ENCODE measurements at places on chromosomes 5 and 9.

DNA sequence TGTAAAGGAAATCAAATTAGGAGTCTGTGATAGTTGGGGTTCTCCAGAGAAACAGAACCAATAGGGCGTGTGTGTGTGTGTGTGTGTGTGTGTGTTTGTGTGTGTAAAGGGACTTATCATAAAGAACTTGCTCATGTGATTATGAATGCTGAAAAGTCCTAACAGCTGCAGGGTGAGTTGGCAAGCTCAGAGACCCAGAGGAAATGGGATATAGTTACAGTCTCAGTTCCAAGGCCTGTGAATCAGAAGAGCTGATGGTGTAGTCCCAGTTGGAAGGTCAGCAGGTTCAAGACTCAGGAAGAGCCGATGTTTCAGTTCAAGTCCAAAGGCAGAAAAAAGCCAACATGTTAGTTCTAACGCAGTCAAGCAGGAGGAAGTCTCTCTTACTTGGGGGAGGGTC lies 214.2 kb downstream of the ELAVL2 start:
- no peak for DNase-seq

DNA sequence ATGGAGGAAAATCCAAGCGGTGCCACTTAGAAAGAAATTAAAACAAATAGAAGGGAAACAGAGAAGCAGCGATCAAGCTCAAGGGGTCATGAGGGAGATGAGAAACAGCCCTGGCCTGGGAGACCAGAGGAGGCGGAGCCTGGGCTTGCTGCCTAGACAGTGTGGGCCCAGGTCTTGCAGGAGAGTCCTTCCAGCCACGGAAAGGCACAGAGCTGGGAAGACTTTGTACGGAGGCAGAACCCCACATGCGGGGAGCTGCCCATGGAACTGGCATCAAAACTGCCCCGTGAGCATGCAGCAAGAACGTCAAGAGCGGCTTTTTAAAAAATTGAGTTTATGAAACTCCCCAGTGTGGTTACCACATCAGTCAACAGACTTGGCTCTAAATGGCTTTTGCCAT lies 119.4 kb downstream of the IRX1 start:
- no peak for DNase-seq

- no peak for DNase-seq
Observed at GRCh38 chr5:126878634-126879033, 101.7 kb downstream of the LMNB1 start.

DNA sequence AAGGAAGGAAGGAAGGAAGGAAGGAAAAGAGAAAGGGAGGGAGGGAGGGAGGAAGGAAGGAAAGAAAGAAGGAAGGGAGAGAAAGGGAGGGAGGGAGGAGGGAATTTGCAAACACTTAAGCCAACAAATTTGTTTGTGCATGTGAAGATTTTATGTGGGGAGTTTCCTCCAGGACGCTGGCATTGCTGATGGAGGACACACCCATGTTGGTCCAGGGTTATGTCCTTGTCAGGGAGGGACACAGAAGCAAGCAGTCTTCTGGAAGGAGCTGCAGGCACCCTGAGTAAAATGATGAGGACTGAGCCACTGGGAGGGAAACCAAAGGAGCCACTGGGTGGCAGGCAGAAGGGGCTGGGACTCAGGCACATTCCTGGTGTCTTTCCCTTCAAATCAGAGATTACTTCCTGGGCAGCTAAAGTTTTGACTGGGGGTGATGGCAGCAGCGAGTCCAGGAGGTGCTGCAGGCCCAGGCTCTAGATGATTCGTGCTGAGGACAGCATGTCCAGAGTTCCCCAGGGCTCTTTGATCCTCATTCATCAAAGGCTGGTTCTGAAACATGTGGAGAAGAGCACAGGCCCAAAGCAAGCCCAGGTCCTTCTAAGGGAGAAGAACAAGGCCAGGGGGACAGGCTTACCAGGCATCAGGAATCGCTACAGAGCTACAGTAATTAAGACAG lies 109.2 kb downstream of the PAX5 start:
- DNase-seq, result no peak

DNA sequence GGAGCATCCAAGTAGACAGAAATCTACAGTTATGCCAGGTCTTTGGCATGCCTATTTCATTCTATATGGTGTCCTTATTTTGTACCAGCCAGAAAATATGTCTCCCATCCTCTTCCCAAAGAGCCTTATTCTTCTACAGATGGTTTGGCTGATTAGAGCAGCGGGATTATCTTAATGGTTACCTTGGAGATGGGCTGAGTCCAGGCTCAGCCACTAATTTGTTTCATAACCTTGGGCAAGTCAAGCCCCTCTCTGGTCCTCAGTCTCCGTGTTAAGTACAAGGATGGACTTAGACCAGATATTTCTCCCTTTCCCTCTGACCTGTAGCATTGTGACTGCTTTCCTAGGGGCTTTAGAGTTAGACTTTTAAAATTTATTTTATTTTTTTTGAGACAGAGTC lies 11.1 kb upstream of the GLE1 start:
- DNase-seq, result no peak

DNA sequence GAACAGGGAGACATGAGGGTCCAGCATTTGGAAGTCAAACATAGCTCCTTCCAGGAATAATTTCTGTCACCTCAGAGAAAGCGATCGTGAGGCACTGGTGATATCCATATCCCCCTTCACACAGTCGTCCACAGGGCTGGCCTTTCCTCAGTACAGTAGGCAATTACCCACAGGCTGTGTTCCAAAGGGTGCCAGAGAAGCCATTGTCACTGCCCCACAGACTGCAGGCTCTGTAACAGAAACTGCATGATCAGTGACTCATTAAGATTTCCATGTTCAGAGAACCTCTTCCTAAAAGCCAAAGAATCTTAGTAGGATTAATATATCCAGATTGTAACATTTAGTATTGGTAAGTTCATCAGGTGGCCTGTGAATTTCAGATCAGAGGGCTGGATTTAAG lies 127.6 kb downstream of the RPS23 start:
- DNase-seq, result no peak

GRCh38 chr5:35869685-35870277 lies 13.1 kb downstream of the IL7R start:
- no peak for DNase-seq

DNA sequence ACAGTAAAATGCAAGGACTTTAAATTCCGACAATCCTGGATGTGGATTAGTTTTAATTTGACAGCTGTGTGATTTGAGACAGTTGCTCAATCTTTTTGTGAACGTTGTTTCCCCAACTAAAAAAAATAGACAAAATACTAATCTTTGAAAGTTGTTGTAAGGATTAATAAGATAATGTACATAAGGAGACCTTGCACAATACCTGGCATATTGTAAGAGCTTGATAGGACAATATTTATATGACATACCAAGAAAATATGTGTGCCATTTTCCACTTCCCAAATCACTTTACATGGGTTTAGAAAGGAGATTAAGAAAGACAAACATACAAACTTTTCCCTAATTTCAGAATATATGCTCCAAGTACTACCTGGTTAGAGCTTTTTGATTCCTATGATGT lies 25.3 kb downstream of the ARRDC3 start:
- DNase-seq, result no peak

DNA sequence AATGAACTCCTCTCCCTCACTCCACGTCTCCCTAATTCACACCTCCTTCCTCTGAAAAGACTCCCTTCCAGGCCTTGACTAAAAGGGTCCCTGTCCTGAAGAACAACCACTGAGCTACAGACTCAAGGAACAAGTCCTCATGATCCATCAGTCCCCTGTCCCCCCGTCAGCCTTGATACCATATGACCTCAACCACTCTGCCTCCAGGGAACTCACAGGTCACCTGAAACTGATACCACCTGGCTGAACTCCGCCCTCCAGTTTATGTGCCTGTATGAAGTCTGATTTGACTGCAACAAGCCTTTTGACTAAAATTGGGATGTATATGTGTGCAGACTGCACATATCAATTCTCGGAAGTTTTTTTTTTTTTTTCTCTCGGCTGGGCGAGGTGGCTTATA lies 88.7 kb downstream of the UGCG start:
- DNase-seq, result no peak

DNA sequence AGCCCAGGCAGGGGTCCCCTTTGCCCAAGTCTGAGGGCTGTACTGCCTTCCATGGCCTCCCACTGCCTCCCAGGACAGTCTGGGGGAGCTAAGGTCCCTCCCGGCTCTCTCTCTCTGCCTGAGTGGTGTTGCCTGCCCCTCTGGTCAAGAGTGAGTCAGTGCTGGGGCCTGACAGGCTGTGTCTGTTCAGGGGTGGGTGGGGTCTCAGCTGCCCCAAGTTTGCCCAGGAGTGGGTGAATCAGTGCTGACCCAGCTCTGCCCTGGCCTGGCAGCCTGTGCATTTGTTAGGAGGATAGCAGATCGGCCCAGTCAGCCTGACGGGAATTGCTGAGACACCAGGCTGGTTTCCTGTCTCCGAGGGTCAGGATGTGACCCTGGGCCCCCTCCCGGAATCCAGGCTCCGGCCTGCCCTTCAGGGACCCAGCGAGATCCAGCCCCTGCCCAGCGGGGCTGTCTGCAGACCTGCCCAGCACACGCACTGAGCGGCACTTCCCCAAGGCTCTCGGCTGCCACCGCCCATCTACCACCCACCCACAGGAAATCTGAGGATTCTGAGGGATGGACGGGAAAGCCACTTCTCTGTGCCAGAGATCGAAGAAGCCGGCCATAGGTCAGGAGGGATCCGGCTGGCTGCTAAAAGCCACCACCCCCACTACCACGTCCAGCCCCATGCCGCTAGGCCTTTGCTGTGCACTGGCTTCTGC lies 15.9 kb downstream of the ENG start:
- DNase-seq, result no peak

DNA sequence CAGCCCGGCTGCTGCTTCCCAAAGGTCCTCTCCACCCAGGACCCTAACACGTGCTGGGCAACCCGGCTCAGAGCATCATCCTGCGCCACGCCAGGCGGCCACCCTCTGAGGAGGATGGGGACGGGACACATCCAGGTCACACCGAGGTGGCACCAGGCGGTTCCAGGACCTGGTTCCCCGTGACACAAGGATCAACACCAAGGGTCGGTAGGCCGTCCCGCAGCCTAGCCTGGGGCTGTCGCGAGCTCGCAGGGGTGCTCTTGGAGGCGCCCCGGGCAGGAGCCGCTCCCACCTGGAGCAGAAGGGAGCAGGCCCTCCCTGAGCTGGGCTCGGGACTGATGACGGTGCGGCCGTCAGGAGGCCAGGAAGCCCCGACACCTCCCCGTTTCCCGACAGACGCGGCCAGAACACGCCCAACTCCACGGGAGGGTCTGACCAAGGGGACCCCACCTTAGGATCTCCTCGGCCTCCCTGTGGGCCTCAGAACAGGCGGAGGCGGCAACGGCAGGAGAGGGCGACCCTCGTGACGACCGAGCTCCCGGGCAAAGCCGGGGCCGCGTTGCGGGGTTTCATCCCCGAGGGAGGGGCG lies 6.3 kb downstream of the EXD3 start:
- DNase-seq, result no peak

GRCh38 chr9:4097515-4097914 lies 202.4 kb downstream of the GLIS3 start:
- no peak for DNase-seq

DNA sequence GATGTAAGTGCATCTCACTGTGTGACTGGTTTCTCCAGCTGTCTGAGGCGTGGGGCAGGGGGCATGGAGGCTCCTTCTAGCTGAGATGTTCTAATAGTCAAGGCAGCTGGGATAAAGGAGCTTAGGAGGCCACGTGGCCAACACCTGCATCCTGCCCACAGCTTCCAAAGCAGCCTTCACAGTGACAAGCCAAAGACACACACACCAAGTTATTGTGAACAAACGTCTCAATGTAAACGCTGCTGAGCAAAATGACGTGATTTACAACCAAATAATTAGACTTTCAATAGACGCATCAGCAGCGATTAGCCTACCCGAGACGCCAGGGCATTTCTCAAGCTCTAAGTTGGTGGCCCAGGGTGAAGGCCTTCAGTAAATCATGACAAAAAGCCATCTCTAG lies 23.2 kb upstream of the SLC25A51 start:
- no peak for DNase-seq

DNA sequence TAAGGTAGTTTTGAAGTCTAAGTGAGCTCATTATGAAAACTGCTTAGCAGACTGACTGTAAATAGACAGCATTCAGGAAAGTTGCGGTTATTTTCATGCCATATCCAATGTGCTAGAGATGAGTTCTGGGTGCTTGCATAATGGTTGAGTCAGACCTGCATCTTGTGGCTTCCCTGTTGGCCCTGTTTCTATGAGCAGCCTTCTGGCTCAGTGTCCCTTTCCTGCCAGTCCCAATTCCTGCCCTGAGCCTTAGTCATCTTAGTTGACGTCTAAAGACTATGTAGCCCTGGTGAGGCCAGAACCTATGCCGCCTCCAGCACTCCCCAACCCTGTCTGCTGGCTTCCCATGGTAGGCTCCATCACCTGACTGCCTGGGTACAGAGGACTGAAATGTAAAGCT lies 76.3 kb upstream of the TNFSF8 start:
- DNase-seq, result no peak

DNA sequence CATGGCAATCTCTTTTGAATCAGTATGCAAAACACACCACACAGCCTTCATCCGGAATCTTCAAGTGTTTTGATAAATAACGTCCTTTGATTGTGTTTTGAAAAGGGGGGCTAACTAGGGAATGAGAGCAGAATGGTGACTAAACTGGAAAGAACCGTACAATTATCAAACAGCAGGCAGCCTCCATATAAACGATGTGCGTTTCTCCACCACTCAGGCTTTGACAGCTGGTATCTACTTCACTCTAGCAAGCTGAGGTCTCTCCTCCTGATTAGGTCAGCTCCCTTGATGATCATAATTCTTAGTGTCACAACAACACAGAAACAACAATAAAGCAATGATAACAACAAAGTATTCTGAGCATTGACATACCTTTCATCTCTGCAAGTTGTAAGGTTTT lies 465.9 kb downstream of the TUSC1 start:
- DNase-seq, result no peak

DNA sequence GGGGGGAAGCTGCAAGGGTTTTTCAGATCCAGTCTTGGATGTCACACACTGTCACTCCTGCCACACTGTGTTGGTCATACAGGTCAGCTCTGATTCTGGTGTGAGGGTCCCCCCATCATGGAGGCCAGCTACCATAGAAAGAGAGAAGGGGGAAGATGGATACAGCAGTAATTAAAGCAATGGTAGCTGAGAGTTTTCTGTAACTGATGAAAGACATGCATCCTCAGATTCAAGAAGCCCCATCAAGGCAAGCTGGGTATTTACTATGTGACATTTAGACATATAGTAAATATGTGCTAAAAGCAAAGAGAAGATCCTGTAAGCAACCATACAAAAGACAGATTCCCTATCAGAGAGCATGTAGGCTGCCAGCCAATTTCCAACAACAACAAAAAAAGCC lies 110.9 kb upstream of the COL5A1 start:
- DNase-seq, result peak; percentile 23

- no peak for DNase-seq
Observed at GRCh38 chr9:73743826-73744225, 592.2 kb downstream of the ANXA1 start.

DNA sequence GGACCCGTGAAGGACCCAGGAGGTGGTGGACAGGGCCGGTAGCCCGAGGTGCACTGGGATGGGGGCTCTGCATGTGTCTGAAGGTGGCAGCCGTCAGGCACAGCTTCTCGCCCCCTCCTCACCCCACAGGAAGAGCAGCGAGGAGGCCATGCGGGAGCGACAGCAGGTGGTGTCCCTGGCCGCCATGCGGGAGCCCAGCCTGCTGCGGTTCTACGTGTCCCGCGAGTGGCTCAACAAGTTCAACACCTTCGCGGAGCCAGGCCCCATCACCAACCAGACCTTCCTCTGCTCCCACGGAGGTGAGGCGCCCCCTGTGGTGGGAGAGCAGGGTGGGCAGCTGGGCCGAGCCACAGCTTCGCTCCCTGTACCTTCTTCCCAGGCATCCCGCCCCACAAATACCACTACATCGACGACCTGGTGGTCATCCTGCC lies 39.9 kb downstream of the USP20 start:
- no peak for DNase-seq
